ENCODE measurements at places on chromosomes 12 and 14.

DNA sequence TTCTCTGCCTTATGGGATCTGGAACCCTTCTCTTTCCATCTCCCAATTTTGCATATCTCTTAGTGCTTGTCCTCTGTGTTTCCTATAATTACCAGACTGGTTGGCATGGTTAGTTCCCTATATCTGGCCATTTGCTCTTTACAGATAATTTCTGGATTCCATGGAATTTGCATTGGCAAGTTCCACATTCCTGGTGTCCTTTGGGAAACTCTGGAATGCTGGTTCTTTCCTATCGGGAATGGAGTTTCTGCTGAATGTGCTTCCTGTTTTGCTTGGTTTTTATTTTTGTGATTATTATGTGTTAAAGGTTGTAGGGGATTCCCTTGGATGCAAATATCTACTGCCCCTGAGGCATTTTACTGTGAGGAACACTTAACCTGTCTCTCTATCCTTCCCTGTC is 193.0 kb upstream of the BTG1 start:
- DNase-seq, result no peak

DNA sequence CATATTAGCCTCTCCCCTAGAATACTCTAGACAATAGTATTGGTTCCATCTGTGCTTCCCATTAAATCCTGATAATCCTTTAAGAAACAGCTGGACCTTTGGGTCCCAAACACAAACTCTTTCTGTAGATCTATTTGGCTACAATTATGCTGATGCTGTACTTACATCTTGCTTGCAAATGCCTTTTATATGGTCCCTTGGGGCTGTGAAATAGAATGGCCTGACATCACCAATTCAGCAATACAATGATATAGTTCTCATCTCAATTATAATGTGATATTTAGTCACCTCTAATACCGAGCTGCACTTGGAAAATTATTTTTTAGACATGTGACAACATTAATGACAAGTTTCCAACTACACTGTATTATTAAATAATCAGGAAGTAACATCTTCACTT is 261.5 kb downstream of the SOX5 start:
- no peak for DNase-seq

- no peak for DNase-seq
Observed at GRCh38 chr14:104871145-104871655, 6.1 kb downstream of the CEP170B start.

- DNase-seq, result no peak
Observed at GRCh38 chr12:58095002-58095401, 153.6 kb downstream of the ATP23 start.

- no peak for DNase-seq
Observed at GRCh38 chr12:27781680-27782079, 1.6 kb upstream of the MANSC4 start.

DNA sequence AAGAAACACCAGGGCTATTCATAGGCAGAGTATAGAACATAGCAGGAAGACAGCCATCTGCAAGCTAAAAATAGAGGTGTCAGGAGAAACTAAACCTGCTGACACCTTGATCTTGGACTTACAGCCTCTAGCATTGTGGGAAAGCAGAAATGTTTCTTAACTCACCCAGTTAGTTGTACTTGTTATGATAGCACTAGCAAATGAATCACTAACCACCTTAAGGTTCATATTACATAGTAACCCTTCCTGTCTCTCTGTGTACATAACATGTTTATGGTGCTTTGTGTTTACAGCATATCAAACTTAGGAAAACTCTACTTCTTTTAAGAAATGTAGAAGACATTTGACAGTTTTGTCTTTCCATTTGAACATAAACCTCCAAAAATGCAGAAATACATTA is 1031.3 kb downstream of the FSCB start:
- no peak for DNase-seq

- DNase-seq, result no peak
Observed at GRCh38 chr14:51873221-51873893, 12.9 kb downstream of the GNG2 start.
